NCI-H1092 (cell line): ENCODE measurements at places on chromosomes 3 and 15.
A peak's percentile ranks its signal among the peaks of the same experiment; 100 is the strongest.

DNA sequence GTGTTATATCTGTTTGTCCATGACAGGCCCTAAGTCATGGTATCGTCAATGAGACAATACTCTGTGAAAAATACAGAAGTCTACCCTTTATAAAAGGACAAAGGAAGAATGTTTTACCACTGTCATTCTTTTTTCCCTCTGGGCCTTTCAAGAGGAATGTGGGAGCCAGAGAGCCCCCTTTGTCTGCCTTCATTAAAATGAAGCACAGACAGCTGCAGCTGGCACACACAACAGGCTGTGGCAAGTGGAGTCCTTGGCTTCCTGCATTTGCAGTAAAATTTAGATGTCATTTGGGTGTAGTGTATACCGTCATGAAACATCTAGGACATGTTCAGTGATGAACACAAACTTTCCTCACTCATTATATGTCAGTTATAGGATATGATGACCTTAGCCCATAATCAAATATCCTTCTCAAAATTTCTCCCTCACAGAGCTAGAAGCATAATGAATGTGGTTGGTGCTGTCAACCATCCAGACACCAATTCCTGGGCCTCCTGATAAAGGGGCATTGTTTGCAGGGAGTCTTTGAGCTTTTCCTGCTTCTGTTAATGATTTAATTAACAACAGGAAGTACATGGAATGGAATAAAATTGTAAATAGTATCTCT lies 76.4 kb downstream of the DHX36 start:
- DNase-seq: peak; percentile 9

DNA sequence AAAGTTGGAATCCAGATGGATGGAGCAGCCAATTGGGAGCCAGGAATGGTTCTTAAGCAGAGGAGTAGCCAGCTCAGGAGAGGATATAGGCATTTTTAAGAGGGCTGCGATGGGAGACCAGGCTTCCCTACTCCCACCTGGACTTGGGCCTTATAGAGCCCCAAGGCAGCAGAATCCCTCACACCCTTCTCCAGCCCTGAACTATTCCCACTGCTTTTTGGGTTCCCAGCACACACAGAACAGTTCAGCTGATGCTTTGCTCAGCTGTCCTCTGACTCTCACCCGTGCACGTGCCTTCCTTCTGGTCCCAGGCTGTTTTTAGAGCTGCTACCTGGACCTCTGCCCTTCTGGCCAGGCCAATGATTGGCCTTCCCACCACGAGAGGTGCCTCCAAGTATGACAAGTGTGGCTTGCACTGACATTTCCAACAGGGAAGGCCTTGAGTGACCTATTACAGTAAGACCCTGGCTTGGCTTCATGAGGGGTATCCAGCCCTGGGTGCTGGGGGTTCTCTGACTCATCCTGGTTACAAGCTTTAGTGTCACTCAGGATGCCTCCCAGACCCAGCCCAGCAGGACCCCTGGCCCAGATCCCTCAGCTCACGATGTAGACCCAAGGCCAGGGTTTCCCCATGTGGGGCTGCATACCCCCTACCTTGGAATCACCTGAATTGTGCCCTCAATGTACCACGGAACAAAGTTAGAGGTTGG lies 25.2 kb downstream of the NOX5 start:
- DNase-seq: no peak

DNA sequence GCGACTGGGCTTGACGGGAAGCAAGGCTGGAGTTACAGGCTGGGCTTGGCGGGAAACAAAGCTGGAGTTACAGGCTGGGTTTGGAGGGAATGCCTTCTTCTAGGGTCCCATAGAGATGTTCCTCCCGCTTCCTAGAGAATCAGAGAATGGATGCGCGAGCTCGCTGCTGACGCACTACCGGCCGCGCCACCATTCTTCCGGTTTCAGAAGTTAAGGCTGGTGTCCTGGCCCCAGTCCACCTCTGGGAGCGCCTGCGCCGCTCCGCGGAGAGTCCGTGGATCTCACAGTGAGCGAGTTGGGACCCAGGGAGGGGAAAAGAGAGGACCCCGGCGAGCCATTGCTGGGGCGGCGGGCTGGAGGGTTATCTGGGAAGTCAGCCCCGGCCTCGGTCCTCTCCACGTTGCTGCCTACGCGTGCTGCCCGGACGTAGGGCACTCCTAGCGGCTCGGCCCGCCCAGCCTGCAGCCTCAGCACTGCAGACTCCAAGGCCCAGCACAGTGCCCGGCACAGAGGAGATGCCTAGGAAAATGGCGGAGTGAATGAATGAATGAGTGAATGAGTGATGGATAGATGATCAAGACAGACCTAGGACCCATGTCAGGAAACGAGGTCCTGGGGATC lies at the start of gene ZNF502:
ZNF502 (plus strand) TSS at position 206 of the 621 bp plus-strand sequence. CDS start 7,602 bp downstream, outside the sequence.
- peak; percentile 73 for DNase-seq

- no peak for DNase-seq
Measured at GRCh38 chr15:56251315-56252095, 7.8 kb upstream of the RFX7 start.

DNA sequence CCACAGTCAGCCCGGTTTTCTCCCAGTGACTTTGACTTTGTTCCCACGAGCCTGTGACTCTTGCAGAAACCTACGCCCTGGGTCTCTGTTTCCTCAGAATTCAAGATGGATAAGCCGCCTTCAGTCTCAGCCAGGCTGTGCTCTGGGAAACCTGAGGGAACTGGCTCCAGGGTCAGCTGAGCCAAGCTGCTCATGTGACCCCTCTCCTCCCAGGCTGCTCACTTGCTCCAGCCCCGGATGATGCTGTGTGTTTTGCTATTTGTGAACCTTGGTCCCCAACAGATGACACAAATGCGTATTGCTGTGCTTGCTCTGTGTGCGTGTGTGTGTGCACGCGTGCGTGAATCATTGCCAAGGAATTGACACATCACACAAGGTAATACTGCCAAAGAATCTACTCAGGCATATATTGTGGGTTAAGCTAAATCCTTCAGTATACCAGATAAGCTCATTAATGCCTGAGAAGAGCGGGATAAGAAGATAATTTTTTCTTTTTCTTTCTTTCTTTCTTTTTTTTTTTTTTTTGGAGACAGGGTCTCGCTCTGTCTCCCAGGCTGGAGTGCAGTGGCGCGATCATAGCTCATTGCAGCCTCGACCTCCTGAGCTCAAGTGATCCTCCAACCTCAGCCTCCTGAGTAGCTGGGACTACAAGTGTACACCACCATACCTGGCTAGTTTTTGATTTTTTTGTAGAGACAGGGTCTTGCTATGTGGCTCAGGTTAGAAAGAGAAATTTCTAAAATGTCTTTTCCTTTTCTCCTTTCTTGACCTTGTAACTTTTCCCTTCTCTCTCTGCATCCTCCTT lies 29.2 kb upstream of the UMPS start:
- no peak for DNase-seq

GRCh38 chr15:67037694-67038093 lies 27.7 kb upstream of the SMAD3 start:
- DNase-seq: no peak

DNA sequence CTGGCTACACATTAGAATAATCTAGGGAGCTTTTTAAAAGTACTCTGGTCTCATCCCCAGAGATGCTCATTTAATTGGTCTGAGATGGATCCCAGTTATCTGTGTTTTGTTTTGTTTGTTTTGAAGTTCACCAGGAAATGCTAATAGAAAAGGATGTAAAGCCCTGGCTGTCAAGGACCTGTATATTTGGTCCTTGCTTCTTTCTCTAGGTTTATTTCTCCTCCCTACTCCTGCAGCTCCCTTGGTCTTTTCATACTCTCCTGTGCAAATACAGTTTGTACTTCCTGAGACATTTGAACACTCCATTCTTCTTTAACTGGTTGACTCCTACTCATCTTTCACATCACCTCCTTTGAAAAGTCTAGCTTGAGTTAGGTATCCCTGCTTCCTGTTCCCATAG lies 3.3 kb downstream of the PIK3CA start:
- no peak for DNase-seq
